ENCODE measurements at places on chromosomes 16 and 17. TPM values are rescaled to one million over a fixed set of nuclear protein-coding genes. Genes with fewer than 3 reads are reported as not detected.

MLYCD gene
- total RNA-seq, result 10.1 TPM

GRAP gene
- total RNA-seq, result 65.6 TPM

NUPR1 gene
- total RNA-seq, result 0.05 TPM

- no peaks in the 10 kb centered on the region for H3K4me1 ChIP-seq
- H3K27me3 ChIP-seq, result no peaks in the 10 kb centered on the region
- H3K4me3 ChIP-seq, result no peak overlapping the region
- H3K27ac ChIP-seq, result no peak overlapping the region
- DNase-seq, result no peak
Measured at GRCh38 chr16:51535591-51535990, 384.5 kb upstream of the SALL1 start.

- peak overlapping the region; percentile 93 for H3K4me3 ChIP-seq
- peak overlapping the region; percentile 78 for H3K27ac ChIP-seq
- DNase-seq, result peak; percentile 54
- H3K4me1 ChIP-seq, result peaks cover 19% of the 10 kb centered on the region
- peaks cover 18% of the 10 kb centered on the region for H3K27me3 ChIP-seq
- H3K36me3 ChIP-seq, result no peaks in the 10 kb centered on the region
Measured at GRCh38 chr16:80804056-80804525, 307 bp downstream of the CDYL2 start.

GRCh38 chr16:86651823-86652222 lies 73.5 kb downstream of the FOXL1 start:
- H3K4me3 ChIP-seq, result no peak overlapping the region
- peaks cover 9% of the 10 kb centered on the region for H3K27me3 ChIP-seq
- no peaks in the 10 kb centered on the region for H3K4me1 ChIP-seq

GRCh38 chr16:30926937-30927788 lies 3.8 kb downstream of the FBXL19 start:
- H3K27ac ChIP-seq, result no peak overlapping the region
- H3K27me3 ChIP-seq, result no peaks in the 10 kb centered on the region
- peaks cover 19% of the 10 kb centered on the region for H3K4me1 ChIP-seq
- H3K36me3 ChIP-seq, result peaks cover 7% of the 10 kb centered on the region
- DNase-seq, result no peak

DNA sequence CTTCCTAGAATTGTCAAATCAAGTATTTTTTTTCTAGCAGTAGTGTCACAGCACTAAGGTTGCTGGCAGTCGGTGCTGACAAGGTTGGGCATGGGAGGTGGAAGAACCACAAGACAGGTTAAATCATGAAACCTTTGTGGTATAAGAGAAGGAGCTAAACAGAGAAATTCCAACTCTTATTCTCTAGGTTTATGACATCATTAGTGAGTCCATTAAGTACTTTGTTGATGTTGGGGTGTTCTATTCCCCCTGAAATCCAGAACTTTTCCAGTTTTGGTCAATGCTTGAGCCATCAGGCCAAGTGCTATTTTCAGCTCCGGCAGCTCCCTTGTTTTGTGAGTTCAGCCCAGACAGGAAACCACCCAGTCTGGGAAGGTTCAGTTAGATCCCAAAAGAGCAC lies 206.0 kb upstream of the SOX9 start:
- no peak overlapping the region for H3K27ac ChIP-seq
- no peak overlapping the region for H3K4me3 ChIP-seq
- no peaks in the 10 kb centered on the region for H3K36me3 ChIP-seq
- H3K4me1 ChIP-seq, result no peaks in the 10 kb centered on the region

DNA sequence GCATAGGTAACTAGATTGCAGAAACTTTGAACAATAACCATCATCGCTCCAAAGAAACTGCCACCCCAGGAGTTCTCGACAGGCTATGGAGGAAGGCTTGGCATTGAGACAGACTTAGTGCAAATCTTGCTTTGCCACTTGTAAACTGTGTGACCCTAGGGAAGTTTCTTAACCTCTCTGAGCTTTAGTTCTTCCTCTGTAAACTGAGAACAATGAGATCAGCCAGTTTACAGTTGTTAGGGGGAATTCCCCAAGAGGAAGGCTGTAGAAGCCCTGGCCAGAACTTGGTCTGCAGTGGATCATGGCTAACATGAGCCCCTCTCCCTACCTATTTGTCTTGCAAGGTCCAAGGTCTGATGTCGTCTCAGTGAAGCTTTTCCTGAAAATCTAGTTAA lies 78.9 kb downstream of the NT5M start:
- no peaks in the 10 kb centered on the region for H3K36me3 ChIP-seq
- H3K27ac ChIP-seq, result no peak overlapping the region
- H3K4me3 ChIP-seq, result no peak overlapping the region
- no peaks in the 10 kb centered on the region for H3K27me3 ChIP-seq
- no peak for DNase-seq

DNA sequence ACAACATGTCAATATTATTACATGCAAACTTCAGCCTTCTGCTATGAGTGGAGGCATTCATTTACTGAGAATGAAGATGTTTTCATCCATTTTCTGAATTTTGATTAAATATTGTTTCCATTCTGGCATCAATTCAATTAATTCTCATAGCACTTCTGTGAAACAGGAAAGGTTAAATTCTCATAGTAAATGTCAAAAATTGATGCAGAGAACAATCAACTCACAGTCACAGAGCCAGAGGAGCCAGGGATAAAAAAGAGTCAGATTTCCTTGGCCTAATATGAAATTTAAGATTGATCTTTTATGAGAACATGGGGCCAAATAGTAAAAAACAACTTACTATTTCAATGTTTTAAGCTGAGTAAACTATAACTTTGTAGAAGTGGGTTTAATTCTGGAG lies 183.8 kb upstream of the AXIN2 start:
- no peak overlapping the region for H3K4me3 ChIP-seq
- no peak for DNase-seq
- H3K27ac ChIP-seq, result no peak overlapping the region

DNA sequence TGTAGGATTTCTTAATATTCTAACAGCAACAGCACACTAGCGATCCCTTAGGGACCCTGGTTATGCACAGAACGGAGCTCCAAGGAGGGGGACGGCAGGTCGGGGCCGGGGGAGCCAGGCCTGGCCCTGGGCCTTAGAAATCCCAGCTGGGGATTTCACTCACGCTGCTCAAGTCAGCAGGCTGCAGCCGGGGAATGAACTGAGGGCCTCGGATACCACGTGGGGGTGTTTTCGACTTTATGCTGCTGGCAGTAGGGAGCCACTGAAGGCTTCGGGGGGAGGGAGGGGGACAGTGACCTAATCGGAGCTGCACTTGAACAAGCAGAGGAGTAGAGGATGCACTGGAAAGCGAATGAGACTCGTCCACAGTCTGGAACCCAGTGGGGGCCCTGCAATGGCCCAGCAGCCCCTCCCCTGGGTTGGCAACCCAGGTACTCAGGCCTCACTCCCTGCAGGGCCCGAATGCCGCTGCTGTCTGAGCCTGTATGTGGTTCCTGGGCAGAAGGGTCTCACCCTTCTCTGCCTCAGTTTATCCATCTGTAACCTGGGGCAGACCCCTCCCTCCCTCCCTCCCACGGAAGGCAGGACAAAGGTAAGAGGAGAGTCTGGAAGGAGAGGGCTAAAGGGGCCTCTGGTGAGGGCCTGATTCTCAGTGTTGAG lies 53.7 kb downstream of the RPH3AL start:
- peaks cover 2% of the 10 kb centered on the region for H3K27me3 ChIP-seq
- no peaks in the 10 kb centered on the region for H3K36me3 ChIP-seq
- H3K27ac ChIP-seq, result no peak overlapping the region
- no peak for DNase-seq
- peaks cover 2% of the 10 kb centered on the region for H3K4me1 ChIP-seq

All from naive thymus-derived CD8-positive, alpha-beta T cell (primary cell).